ENCODE measurements at places on chromosomes 5 and 9. TPM values are rescaled to one million over a fixed set of nuclear protein-coding genes. Genes with fewer than 3 reads are reported as not detected.

SARDH gene
- total RNA-seq = 0.35 TPM

HMCN2 gene
- under 0.01 TPM for total RNA-seq

RANBP17 gene
- total RNA-seq = 6.9 TPM

DNA sequence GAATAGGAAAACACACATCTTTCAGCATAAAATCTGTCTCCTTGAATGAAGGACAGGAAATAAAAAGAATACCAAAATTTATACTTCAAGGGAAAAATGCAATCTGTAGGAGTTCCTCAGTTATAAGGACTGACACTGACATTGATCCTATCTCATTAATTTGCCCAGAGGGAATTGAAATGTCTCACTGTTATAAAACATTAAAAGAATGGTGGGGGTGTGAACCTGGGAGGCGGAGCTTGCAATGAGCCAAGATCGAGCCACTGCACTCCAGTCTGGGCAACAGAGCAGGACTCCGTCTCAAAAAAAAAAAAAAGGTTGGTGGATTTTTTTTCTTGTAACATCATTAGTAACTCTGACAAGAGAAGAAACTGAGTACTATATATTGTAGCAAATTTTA, 60.8 kb downstream of the TTLL11 start:
- no peak for DNase-seq

GRCh38 chr9:134872482-134873231, 8.0 kb upstream of the FCN2 start:
- DNase-seq = no peak

DNA sequence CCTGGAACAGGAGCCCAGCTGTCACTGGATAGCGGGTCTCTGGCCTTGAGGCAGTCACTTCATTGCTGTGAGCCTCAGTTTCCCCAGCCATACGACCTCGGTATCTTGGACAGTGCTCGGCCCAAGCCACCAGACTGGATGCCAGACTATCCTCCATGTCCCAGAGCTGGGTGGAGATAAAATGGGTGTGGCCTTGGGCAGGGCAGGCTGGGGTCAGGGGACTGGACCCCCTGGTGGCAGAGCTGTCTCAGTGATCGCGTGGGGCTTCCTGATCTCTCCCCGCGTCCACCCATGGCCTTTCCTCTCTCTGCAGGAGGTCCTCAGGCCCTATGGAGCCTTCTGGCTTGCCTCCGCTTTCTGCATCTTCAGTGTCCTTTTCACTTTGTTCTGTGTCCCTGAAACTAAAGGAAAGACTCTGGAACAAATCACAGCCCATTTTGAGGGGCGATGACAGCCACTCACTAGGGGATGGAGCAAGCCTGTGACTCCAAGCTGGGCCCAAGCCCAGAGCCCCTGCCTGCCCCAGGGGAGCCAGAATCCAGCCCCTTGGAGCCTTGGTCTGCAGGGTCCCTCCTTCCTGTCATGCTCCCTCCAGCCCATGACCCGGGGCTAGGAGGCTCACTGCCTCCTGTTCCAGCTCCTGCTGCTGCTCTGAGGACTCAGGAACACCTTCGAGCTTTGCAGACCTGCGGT, 10.0 kb downstream of the SLC2A8 start:
- DNase-seq = no peak

- peak; percentile 97 for DNase-seq
These were observed 169.3 kb downstream of the CCDC192 start for GRCh38 chr5:127872494-127872893.
